ENCODE measurements at places on chromosomes 16 and 17. TPM values are rescaled to one million over a fixed set of nuclear protein-coding genes. Genes with fewer than 3 reads are reported as not detected.

GRCh38 chr16:20866145-20866772 lies 33.9 kb downstream of the DCUN1D3 start:
- DNase-seq = peak; percentile 52

GRCh38 chr17:57338257-57338914 lies 82.1 kb downstream of the MSI2 start:
- no peak for DNase-seq

GRCh38 chr16:85868495-85868894 lies 30.5 kb upstream of the IRF8 start:
- no peak for DNase-seq

GRCh38 chr16:85915125-85915845 lies 16.3 kb downstream of the IRF8 start:
- no peak for DNase-seq

DNA sequence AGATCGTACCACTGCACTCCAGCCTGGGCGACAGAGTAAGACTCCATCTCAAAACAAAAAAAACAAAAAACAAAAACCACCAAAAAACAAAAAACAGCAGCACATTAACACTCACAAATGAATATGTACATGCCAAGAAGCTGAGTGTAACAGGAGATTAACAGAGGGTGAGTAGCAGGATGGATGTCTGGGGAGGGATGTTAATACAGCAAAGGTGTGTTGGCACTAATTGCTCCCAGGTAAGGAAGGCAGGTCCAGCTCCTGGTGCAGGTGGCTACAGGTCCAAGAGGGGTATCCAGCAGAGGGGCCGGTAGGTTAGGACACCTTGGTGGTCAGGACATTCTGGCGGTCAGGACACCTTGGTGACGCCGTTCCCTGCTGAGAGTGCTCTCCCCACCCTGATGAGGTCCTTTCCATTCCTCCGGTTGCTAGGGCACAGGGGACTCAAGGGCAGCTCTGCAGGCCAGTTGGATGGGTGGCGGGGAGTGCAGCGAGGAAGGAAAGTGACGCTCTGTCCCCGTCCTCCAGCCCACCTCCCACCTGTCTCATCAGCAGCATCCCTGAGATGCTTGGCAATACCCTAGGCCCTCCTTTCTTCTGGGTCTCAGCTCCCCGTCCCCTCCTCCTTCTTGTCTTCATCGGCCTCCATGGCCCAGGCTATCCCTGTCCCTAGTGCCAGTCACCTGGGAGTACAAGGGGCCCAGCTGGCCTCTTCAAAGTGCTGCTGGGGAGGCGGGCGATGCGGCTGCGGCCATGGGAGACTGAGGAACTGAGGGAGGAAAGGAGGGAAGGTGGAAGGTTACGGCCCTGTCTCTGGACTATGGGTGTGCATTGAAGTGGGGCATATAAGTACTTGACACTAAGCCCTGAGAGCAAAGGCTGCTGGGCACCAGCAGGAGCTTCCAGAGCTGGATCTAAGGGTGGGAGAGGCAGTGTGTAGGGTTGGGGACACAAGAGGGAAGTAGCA lies 10.7 kb upstream of the GFAP start:
- DNase-seq = no peak

- no peak for DNase-seq
Observed at GRCh38 chr17:41593306-41593981, 6.7 kb upstream of the KRT14 start.

GRCh38 chr17:58215685-58216084 lies 3.4 kb downstream of the MKS1 start:
- no peak for DNase-seq

DNA sequence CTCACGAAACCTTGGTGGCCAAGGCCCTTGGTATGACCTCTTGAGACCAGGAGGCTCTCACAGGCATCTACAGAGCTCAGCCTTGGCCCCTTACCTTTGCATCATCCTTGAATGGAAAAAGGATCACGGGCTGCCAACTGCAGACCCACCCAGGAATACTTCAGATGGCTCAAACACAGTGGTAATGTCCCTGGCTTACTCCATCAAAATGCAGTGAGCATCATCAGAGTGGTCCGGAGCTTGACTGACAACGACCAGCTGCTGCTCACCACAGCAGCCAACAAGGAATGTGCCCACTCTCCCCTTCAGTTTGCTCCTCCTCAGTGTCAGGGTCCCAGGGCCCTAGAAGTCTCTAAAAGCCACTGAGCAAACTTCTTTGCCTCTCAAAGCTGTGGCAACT lies 17.6 kb upstream of the MYH3 start:
- no peak for DNase-seq

GRCh38 chr17:45368651-45369050 lies 51.8 kb upstream of the MAP3K14 start:
- DNase-seq = no peak

DNA sequence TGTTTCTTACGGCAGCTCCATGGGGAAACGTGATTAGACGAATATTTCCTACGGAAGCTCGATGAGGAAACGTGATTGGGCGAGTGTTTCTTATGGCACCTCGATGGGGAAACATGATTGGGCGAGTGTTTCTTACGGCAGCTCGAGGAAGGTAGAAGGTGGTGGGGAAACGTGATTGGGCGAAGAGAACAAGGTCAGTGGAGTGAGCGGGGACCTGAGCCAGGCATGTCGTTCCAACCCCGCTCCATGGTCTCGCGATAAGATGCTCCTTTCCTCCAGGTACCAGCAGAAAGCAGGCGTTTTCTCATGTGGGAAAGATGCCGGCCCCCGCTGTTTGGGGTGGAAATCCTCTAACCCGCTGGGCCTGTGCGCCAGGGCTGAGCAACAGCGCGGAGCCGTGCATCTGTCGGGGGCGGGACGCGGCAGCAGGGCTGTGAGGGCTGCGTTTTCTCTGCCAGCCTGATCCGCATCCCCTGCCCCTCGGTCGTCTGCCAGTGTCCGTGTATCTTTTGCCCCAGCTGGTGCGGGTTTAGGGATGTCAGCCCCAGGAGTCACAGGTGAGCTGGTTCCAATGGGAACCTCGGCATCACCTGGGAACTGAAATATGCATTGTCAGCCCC lies 25.6 kb upstream of the DOC2B start:
- no peak for DNase-seq

DNA sequence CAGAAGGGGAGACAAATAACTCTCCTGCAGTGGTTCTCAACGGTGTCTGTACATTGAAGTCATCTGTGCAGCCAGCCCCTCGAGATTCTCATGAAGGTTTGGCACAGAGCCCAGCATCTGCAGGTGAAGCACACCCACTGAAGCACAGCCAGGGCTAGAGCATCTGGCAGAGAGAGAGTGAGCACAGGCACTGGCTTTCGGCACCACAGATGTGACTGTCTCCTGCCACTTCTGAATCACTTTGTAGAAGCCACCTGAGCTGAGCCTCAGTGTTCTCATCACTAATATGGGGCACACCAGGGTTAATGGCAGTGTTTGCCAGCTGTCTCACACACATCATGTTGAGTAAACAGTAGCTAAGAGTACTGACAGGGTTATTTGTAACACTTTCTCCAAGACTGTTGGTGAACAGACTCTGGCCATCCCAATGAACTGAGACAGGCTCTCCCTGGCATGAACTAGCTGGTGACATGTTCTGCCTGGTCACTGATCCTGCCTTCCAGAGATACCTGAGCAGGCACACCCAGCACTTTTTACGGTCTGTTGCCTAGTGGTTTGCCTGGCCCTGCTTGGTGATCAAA lies 10.9 kb downstream of the HSPB9 start:
- DNase-seq = no peak

- no peak for DNase-seq
Observed at GRCh38 chr17:8868092-8868491, 618 bp upstream of the PIK3R6 start.

DNA sequence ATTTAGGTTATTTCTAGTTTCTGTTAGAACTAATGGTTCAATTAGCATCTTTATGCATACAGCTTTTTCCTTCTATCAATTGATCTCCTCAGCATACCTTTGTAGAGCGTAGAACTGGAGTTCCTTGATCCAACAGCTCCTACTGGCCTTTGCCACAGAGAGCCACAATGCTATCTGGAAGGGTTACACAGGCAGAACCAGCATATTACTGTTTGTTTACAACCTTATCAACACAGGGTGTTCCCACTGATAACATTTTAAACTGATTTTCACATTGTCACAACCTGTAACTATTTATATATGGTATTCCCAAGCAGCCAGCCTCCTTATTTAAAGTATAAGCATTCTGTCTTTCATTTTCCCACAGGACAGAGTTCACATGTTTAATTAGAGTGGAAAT lies 382.2 kb downstream of the MAF start:
- no peak for DNase-seq

DNA sequence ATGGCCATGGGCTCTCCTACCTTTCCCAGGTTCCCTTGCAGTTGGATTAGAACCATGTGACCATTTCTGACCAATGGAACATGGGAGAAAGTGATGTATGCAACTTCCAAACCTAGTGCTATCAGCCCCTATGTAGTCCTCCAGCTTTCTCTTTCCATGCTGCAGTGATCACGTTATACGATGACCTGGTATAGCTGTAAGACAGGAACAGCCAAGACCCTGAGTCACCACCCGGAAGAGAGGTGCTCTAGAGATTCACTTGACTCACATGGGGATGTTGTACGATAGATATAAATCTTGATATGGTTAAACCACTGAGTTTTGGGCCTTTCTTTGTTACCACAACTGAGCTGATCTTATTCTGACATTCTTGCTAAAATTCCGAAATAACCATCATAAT lies 65.1 kb downstream of the NOG start:
- no peak for DNase-seq

DNA sequence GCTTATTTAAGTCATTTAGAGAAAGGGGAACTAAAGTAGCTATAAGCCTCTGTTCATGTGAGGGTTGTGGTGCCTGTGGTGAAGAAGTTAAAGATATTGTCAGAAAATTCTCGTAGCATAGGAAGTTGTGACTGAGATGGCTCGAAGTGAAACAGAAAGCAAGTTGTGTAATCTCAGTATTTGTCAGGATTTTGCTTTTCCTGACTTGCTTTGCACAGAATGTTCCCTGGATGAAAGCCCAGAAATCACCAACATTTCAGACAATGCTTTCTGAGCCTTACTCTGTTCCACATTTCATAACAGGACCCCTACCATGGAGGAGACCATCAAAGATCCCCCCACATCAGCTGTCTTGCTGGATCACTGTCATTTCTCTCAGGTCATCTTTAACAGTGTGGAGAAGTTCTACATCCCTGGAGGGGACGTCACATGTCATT lies 10.6 kb downstream of the CALCOCO2 start:
- no peak for DNase-seq

- no peak for DNase-seq
Observed at GRCh38 chr17:44102849-44103622, 20.4 kb downstream of the HDAC5 start.

- no peak for DNase-seq
Observed at GRCh38 chr17:50120475-50121253, 9.3 kb downstream of the SAMD14 start.

DNA sequence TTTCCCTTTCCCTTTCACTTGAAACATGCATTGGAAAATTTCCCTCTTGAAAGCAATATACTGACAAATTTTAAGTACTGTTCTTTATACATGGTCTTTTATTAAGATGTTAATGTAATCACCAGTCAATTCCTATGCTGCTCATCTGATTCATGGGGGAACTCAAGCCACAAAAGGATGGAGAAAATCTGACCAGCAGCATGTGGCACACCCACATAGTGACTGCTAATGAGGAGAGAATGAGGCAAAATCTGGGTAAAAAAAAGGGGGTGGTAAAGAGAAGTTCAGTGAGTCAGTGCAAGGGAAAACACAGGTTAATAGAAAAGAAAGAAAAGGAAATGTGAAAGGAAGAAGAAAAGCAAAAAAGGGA lies 11.3 kb downstream of the RFFL start:
- no peak for DNase-seq

GRCh38 chr17:56160422-56160821 lies 7.1 kb downstream of the ANKFN1 start:
- DNase-seq = no peak

DNA sequence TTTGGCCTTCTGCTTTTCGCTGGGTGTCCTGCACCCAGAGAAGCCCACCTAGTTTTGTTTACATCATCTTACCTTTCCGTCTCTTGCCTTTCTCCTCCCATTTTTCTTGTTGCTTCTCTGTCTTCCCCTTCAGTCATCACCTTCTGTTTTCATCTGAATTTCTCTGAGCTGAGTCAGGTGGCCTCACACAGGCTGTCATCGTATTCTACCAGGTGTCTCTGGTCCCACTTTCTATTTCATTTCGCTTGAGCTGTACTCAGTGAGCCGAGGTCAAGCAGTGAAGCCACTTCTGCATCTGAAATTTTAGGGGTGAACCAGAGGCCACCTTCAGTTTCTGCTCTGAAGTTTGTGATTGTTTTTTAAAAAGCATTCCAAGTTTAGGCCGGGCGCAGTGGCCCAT lies 9.7 kb downstream of the CRAMP1 start:
- no peak for DNase-seq

- no peak for DNase-seq
Observed at GRCh38 chr16:22327446-22327775, 30.2 kb downstream of the POLR3E start.

- DNase-seq = peak; percentile 32
Observed at GRCh38 chr17:56977673-56978395, at the start of gene SCPEP1. Gene SCPEP1, plus strand, starts transcription at chr17:56978131. Its CDS starts 29 bp downstream, at chr17:56978160.

DNA sequence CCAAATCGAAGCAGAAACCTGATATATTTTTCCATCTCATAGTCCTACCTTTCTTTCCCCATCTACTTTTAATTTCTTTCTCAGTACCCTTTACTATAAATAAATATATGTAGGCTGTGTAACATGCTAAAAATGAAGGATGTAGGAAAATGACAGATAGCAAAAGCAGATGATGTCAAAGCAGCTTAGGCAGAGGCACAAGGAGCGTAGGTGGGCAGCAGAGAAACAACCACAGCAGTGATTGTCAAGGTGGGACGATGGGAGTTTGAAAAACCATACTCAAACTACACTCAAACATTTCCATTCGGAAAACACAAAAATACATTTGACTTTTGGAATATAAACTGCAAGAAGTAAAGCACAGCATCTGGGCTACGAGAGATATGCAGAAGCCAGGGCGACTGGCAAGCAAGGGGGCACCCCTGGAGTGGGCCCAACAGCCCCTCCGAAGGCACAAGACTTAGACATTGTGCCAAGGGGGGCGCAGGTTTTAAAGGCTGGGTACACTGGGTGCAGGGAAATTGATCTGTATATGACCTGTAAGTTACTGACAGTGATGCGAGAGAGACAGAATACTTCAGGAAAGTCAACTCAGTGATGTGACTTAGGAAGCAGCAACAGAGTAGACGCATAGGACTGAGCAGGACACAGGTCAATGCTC lies 31.1 kb downstream of the SNN start:
- no peak for DNase-seq

DNA sequence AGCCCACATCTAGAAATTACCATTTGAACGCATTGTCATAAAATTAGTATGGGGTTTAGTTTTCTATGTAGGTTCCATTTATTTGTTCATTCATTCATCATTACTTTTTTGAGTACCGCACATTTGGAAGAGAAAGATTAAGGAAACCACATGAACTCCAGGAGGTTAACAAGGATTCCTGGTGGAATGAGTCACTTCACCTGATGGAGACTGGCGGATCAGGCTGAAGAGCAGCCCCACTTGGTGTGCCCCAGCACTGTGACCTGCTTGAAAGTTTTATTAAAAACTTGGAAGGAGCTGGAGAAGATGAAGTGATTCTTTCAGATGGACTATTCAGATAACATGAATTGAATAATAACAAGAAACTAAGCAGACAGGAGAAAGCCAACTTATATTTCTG lies 293.6 kb upstream of the CDH11 start:
- DNase-seq = peak; percentile 35

Gene MYADML2
- not detected for total RNA-seq

Gene BAIAP3
- 1.2 TPM for total RNA-seq

Gene ZP2
- not detected for total RNA-seq

Gene MT1G
- total RNA-seq = 14.8 TPM

Gene GDPD3
- total RNA-seq = 0.50 TPM

Gene TNFRSF17
- not detected for total RNA-seq

Gene TOP2A
- 17.4 TPM for total RNA-seq

All from kidney epithelial cell (primary cell).